A549 treated with GW870086 at 1 μM for 4 hours (cell line): ENCODE measurements at places on chromosomes 11 and 22. TPM values are rescaled to one million over a fixed set of nuclear protein-coding genes. Genes with fewer than 3 reads are reported as not detected.

Gene AIFM3
- 1.5 to 3.4 TPM (median 2.8 TPM) in 5 replicates for total RNA-seq

Gene NPAS4
- total RNA-seq = not detected in 5 replicates

Gene CBY1
- 14.2 to 15.7 TPM (median 14.6 TPM) in 5 replicates for total RNA-seq

Gene MPEG1
- total RNA-seq = not detected in 5 replicates

Gene CBLIF
- total RNA-seq = not detected in 5 replicates

Gene ZNF408
- 17.0 to 22.4 TPM (median 18.4 TPM) in 5 replicates for total RNA-seq

Gene ANKK1
- total RNA-seq = not detected in 5 replicates

Gene TRIM66
- 1.5 to 2.7 TPM (median 1.6 TPM) in 5 replicates for total RNA-seq

Gene OR10AG1
- total RNA-seq = not detected in 5 replicates

Gene SPTBN2
- total RNA-seq = 8.0 to 11.7 TPM (median 9.5 TPM) in 5 replicates

Gene FAM76B
- 7.3 to 9.4 TPM (median 8.0 TPM) in 5 replicates for total RNA-seq
